ENCODE measurements at places on chromosomes 6 and 20.

DNA sequence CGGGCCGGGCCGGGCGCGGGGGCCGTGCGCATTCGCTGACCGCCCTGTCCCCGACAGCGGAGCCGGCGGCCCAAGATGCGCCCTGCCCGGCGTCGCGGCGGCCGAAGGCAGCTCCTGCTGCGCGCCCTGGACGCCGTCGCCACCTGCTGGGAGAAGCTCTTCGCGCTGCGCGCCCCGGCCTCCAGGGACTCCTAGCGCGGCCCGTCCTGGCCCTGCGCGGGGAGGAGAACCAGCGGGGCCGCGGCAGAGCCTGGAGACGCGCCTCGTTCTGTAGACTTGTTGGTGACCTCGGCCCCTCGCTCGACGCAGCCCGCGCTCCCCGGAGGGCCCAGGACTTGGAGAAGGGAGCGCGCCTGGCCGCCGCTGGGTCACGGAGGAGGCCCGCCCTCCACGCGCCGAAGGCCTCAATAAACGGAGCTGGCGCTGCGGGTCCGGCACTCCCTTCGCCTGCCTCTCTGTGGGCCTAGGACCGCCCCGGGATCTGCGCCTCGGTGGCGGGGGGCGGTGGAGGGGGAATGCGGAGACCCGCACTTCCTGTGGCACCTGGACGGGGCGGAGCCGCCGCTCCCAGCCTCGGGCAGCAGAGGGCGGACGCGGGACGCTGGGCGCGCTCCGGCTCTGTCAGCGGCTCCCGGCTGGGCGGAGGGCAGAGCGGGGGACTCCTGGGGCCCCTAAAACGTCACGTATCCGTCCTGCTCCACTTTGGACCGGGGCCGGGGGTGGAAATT is 2.7 kb downstream of the C20orf204 start:
- DNase-seq = peak; percentile 85

- DNase-seq = peak; percentile 82
Measured at GRCh38 chr6:143941852-143942627, 66.0 kb downstream of the PLAGL1 start.

GRCh38 chr20:12695937-12696336 is 312.8 kb upstream of the SPTLC3 start:
- DNase-seq = no peak

DNA sequence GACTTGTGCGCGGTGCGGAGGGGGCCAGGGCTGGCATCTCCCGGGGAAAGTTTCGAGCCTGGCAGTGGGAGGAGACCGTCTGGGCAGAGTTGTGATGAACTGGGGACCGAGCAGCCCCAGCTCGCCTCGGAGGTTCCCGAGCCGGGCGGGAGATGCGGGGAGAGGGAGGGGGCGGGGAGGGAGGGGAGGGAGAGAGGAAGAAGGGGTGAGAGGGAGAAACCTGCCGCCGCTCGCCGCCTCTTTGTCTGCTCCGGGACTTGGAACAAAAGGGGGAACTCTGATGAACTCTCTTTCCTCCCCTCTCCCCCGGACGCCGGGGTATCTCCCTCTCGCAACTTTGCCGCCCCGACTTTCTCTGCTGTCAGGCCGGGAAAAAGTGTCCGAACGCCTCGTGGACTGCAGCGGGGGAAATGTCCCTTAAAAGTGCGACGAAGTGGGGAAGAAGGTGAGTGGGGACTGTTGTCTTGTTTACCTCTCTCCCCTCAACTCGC is 72.7 kb downstream of the SOX4 start:
- DNase-seq = no peak

GRCh38 chr6:145789443-145789842 is 25.2 kb downstream of the FBXO30 start:
- no peak for DNase-seq

- DNase-seq = peak; percentile 47
Measured at GRCh38 chr6:160028487-160029275, 59.8 kb downstream of the IGF2R start.

DNA sequence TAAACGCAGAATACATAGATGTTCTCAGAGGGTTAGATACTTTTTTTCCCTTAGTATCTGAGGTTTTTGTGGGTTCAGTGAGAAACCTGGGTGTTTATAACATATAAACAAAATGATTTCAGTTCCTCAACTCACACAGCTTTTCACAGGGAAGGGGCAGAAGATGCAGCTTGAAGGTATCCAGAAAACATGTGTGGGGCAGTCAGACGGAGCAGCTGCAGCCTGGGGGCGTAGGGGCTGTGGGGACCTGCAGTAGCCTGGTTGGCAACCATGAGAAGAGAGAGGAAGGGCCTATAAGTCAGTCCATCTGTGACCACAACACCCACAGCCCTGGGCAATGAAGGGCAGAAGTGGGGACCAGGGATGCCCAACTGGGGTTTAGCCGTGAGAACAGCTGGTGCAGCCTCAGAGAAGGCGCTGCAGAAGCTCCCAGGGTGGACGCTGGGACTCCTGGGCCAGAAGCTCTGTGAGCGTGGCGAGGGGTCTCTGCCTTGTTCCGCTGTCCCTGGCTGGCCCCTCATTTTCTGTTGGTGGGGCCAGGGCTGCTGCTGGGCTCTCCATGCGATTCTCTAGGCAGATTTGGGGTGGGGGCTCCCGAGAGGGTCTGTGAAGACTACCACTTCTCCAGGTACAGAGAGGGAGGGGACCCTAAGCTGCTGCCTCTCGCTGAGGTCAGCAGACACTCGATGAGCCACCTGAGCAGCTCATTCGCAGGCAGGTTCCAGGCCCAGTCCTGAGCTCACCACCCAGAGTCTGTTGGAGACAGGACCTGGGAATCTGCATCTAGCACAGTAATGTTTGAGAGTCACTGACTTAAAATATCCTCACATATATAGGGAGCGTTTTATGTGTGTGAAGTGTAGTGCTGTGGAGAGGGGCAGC is 181.2 kb downstream of the ZDHHC14 start:
- no peak for DNase-seq

GRCh38 chr6:79079561-79080041 is 1.5 kb upstream of the PHIP start:
- DNase-seq = no peak

DNA sequence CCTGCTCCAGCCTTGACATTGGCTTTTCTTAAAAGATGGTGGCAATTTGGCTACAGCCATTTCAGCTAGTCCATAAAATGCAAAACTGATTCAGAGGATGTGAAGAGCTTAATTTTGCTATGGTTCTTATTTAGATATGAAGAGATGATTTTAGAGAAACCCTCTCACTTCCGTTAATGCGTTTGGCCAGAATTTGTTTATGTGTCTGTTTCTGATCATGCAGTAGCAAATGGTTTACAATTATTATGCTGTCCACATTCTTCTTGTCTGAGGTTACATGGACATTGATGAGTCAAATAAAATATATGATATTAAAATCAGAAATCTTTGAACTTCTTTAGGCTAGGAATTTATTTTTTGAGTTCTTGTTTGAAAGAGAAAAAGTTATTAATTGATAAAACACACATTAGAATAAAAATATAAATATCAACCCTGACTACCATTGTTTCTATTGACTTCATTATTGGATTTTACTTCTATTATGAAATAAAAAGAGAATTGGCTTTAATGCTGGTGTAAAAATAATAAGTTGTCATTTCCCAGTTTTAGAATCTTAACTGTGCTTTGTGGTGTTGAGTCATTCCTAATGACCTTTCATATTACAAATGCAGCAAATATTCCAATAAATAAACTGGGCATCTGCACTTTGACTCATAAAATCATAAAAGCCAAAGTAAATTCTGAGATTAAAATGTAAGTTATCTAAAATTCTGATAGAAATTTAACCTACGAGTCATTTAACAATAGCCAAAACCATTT is 1286.0 kb upstream of the GJE1 start:
- DNase-seq = no peak

- DNase-seq = no peak
Measured at GRCh38 chr6:90297115-90297866, 648 bp upstream of the BACH2 start.

GRCh38 chr6:142746524-142746923 is 198.5 kb downstream of the HIVEP2 start:
- peak; percentile 40 for DNase-seq

GRCh38 chr6:135522965-135523692 is 25.6 kb upstream of the AHI1 start:
- no peak for DNase-seq

DNA sequence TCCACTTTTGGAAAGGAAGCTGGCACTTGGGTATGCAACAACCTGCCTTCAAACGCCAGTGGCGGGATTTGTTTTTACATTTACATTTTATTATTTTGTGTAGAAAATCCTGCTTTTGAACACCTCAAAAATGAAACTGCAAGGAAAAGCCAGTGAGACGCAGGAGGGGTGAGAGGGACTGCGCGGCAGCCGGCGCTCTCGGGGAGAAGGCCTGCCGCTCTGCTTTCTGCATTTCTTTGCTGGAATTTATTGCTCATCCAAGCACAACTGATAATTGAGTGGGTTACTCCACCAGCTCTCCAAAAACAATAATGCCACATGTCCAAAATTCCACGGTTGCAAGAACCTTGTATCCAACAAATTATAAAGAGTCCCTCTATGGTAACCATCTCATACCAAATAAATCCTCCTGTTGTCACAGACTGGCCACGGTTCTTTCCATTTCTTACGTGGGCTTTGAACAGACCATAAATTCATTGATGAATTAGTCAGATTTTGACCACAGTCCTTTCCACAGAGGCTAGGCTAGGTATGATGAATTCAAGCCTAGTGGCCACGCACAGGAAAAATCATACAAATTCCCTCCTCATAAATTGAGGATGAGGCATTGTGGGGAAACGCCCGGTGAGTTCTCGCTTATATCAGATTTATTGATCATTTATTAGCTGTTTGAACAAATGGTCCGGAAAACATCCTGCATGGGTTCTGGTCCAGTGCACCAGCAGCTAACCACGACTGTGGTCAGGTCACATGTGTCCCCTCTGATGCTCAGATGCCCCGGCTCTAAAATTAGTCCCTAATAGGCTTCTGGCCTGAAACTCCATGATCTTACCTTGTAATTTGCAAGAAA is 31.6 kb upstream of the FOXC1 start:
- DNase-seq = no peak

DNA sequence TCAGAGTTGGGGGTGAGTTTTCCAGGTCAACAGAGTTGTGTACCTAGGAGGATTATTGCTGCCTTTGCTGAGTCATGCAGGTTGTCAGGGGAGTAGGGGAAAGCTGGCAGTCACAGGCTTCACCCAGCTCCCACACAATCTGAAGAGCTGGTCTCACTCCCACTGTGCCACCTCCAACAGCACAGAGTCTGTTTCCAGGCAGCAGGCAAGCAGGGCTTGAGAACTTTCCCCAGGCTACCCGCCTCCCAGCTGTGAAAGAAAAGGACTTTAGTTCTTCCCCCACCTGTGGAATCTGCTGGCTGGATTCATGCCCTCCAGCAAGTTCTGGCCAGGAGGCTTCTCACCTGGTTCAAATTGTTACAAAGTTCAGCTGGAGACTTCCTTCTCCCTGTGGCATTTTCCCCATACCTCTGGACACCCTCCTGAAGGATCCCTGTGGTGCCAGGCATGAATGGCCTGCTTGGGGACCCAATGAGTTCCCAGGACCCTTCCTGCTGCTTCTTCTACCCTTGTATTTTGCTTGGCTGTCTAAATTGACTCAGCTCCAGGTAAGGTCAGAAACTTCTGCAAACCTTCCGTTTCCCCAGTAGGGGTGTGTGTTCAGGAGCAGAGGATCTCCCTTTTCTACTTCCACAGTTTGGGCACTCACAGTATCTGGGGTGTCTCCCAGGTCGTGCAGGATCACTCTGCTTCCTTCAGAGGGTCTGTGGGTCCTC is 378.1 kb upstream of the MAN1A1 start:
- DNase-seq = no peak

DNA sequence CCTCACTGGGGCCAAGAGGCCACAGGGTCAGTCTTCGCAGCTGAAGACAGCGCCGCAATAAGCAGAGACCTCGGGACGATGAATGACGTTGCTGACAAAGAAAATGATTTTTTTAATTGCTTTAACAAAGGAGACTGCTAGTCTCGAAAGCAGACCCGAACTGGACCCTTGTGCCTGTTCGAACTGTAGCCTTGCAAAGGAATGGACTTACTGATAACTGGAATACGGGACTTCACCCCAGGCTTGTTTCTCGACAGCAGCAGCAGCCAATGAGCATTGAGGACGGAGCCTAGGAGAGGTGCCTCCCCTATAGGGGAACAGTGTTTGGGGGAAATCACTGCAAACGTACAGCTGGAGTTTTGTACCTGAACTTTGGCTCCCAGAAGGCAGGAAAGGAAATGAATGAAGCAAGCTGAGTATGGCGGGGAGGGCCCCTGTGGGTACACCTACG is 1.3 kb upstream of the TAF4 start:
- DNase-seq = peak; percentile 54

- DNase-seq = no peak
Measured at GRCh38 chr6:5282191-5282623, 20.9 kb downstream of the FARS2 start.

DNA sequence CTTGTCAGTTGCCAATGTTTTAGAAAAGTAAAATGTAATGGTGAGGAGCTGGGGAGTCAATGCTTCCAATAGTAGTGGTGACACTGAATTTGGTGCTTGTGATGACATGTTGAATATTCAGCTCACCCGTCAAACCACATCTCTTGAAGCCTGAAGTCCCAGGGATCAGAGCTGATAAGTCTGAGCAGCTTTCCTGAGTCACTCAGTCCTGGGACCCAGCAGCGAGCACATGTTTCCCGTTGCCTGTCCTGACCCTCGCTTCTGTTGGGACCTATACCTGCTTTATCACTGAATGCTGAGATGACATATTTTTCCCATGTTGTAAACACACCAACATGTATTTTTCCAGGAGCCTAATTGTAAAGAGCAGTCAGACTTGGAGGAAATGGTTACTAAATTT is 693.6 kb downstream of the QKI start:
- DNase-seq = no peak

DNA sequence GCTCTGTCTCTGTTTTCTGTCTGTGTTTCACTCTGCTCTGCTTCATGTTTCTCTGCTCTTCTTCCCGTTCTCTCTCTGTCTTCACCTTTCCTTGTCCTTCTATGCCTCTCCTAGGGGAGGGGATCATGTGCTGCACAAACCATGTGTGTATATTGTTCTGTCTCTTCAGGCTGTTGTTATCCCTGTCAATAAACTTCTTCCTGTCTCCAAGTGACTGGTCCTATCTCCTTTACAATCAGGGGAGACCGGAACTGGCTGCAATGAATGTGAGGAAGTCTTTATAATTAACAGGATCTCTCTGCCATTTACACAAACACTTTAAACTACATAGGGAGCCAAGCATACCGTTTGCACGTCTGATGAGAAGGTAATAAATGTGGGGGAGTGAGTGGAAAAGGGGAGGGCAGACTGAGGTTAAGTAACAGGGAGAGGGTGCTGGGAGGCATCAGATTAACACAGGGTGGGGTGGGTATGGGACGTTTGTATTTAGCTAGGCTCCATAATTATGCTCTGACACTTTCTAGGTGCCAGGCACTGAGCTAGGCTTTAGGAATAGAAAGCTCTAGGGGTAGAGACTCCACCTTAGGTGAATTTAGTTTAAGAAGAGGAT is 626.1 kb downstream of the DHX35 start:
- DNase-seq = no peak

GRCh38 chr6:147577488-147577887 is 69.0 kb downstream of the SAMD5 start:
- DNase-seq = no peak

GRCh38 chr20:49680484-49680883 is 33.2 kb downstream of the B4GALT5 start:
- DNase-seq = no peak
